ENCODE measurements at places on chromosomes 6 and 20.

DNA sequence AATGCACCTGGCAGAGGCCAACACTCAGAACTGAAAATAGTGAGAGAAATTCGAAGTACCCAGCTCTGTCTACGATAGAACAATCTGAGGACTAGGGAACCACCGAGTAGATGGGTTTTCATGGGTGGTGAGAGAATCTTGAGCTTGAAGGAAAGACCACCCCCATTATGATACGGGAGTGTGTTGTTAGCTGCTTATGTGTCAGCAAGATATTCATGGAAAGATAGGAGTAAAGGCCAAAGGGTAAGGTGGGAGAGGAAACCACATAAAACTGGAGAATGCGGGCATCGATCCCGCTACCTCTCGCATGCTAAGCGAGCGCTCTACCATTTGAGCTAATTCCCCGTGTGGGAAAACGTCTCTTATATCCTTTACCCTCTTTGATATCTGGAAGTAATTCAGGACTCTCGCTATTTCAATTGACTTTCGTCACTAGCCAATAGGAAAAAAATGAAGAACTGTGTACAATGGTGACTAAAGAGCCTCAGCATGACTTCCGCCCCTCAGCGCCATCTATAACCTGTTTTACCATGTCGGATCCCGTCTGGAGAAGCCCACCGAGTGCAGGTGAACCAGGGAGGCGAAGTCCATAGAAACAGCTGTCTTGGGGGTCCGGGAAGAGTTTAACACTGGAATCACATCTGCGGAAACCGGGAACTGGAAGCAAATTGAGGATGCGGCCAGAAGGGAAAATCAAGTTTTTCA lies 25.0 kb upstream of the ABT1 start:
- DNase-seq = peak; percentile 78

DNA sequence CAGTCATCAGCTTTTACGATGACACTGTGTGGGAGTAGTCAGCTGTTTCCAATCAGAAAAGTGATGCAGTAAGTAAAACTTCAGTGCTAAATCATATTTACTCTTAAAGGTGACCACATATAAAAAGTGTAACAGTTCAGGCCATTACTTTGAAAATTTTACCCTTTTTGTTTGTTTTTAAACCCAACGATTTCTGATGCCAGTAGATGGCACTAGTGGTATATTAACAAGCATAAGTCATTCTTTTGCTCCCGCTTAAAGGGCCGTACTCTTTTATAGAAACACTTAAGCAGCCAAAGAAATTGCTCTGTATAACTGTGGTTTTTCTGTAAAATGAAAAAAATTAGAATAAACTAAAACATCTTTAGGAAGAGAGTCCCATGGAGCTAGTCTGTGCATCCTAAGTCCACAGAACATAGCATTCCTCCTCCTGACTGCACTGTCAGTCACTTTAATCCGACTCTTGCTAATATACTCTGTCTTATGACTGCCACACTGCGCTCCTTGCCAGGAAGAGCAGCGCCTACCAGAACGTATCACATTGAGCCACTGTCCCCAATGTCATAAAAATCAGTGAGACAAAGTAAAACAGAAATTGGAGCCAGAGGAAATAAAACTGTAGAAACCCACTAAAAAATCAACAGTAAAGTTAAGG lies 25.0 kb downstream of the HEBP2 start:
- peak; percentile 50 for DNase-seq

DNA sequence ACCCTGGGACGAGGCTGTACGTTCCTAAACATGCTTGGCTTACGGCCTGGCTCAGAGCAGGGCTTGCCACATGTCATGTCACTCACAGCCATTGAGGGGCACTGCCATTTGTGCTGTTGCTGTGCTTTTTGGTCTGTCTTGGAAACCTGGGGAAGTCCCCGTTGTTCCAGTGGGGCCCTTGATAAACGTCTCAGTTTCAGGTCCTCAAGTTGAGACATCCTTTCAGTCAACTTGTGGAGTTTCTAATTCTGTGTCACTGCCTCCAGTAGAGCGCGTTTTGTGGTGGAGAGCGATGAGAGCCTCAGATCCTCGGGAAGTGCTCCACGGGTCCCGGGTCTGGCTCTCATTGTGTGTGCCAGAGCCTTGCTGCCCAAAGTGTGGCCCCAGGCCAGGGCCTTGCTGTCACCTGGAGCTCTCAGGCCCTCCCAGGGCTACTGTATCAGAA lies 43.0 kb upstream of the CCR6 start:
- no peak for DNase-seq

DNA sequence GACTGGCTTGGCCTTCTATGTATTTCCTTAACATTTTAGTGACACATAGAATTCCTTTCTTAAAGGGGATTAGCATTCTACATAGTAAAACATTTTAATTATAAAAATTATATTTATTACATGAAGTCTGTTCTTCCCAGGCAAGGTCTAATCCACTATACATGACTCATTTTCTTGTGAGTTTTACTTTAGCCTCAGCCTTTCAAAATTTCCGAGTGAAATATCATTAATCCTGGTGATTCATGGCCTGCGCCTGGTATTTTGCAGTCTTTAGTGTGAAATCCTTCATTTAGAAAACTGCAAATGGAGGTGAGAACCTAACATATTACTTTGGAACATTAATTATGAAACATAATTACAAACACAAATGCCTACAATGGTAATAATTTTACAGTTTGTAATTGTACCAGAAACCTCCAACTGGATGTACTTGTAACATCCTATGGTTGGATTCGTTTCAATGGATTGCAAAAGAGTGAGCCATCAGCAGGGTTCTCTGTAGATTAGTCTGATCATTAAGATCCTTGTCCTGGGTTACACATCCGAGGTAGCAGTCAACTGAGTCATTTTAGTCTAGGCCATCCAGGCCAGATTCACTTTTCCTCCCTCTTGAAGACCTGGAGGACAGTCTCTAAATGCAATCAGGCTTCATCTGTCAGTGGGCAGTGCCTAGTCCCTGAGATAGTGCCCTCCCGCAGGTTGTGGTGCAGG lies 272.0 kb downstream of the PACRG start:
- DNase-seq = peak; percentile 87

DNA sequence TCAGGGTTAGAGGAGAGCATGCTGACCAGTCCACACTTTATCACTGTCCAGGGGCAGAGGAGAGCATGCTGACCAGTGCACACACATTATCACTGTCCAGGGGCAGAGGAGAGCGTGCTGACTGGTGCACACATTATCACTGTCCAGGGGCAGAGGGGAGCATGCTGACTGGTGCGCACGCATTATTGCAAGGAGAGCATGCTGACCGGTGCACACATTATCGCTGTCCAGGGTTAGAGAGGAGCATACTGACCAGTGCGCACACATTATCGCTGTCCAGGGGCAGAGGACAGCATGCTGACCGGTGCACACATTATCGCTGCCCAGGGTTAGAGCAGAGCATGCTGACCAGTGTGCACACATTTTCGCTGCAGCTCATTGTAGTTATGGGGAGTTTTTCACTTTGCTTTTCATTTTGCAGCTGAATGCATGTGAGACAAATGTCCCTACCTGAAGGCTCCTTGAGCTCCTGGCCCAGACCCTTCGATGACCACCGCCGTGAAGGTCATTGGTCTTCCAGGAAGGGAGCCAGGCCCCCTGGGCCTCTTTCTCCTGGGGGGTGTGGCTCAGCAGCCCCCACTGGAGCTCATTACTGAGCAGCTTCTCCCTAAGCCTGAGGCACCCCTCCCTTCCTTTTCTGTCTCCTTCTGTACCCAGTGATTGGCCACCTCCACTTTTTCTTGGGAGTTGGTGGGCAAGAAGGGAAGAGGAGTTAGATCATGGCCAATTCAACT lies 178.8 kb upstream of the AFDN start:
- no peak for DNase-seq

GRCh38 chr20:54356801-54357200 lies 118.6 kb upstream of the DOK5 start:
- peak; percentile 17 for DNase-seq

DNA sequence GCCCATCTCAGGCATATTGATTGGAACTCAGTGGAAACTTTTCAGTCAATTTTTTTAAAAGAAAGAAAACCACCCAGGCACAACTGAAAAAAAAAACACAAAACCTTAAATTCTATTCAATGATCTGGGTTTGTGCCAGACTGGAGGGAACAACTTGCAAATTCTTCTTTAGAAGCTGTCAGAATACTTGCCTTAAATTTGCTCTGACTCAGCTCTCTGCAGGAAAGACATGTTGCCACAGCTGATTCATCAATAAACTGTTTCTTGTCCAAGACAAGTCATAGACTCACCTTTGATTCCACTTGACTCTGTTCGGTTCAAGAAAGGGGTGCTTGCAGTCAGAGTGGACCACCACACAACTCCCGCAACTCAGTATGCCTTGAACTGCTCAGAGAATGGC lies 117.8 kb upstream of the F13A1 start:
- DNase-seq = no peak

- no peak for DNase-seq
Measured at GRCh38 chr6:5958921-5959320, 47.8 kb downstream of the NRN1 start.

- no peak for DNase-seq
Measured at GRCh38 chr6:143902827-143903226, 38.6 kb downstream of the ZC2HC1B start.

- no peak for DNase-seq
Measured at GRCh38 chr20:62244644-62245108, 6.4 kb downstream of the OSBPL2 start.

GRCh38 chr6:20575125-20575524 lies 40.9 kb downstream of the CDKAL1 start:
- DNase-seq = no peak

DNA sequence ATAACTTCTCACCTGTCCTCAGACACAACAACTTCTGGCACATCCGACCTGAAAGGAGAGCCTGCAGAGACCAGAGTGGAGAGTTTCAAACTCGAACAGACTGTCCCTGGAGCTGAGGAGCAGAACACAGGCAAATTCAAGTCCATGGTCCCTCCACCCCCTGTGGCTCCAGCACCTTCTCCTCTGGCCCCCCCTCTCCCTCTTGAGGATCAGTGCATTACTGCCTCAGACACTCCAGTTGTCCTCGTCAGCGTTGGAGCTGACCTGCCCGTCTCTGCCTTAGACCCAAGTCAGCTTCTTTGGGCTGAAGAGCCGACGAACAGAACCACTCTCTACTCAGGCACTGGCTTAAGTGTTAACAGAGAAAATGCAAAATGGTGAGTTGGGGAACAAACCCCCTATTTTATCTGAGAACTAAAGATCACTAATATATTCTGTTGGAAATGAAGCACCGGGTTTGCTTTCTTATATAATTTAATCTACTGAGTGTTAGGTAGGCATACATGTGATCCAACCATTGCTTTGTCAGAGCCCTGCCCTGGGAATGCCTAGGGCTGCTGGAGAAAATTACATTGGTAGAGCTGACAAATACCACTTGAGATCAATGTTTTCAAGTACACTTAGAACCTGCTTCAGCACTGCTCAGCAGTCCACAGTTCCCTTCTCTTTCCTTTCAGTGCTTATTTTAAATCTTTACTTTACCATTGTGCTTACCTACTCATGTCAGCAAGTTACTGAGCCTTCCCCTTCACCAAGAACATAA lies 77.5 kb upstream of the LTV1 start:
- no peak for DNase-seq

DNA sequence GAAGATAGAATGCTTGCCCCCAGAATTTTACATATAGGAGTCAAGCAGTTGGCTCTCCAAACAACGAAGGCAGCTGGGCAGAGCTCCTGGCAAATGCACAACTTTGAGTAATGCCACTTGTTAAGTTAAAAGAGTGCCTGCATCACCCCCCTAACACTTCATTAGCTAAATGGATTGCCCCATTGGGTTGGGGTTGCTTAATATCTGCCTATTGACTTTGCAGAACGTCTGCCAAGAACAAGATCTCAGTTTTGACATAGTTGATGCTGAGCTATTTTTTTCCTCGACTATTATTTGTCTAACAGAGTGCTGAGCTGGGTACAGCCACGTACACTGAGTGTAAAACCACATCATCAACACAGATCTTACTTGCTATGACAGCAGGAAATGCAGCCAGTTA lies 12.1 kb downstream of the ANKRD60 start:
- peak; percentile 40 for DNase-seq

- DNase-seq = no peak
Measured at GRCh38 chr20:11791835-11792567, 125.7 kb upstream of the BTBD3 start.

DNA sequence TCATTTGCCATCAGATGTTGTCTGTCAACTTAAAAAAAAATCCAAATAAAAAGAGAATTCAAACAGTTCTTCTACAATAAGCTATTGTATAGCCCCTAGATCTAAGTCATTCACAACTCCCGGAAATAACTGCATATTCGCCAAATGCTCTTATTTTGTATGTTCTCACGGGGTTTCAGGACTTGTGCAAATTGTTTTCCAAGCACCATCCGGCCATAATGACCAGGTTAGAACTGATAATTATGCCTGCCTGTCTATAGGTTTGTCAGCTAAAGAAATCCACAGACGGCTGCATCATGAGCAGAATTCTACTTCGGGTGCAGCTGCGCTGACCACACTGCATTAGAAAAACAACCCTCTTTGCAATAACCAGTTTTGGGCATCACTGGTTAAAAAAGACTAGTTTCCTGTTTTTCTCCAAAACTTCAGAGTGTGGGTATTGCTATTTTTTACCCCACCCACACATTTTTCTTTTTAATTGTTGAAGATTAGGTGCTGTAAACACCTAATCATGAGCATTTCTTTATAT lies 87.7 kb downstream of the HIVEP2 start:
- DNase-seq = no peak

DNA sequence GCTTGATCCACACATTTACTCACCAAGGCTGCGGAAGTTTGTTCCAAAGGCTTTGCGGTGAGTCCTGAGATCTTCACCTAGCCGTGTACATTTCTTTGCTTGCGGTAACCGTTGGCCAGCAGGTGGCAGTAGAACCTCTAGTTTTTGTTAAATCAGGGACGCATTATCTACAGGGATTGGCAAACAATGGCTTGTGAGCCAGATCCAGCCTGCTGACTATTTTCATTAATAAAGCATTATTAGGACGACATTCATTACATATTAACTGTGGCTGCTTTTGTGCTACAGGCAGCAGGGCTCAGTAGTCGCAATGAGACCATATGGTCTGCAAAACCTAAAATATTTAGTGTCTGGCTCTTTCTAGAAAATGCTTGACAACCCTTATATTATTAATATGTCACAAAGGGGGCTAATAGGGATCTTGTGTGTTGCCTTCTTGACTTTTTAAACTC lies 174.1 kb downstream of the DOK5 start:
- peak; percentile 86 for DNase-seq

- DNase-seq = no peak
Measured at GRCh38 chr6:29831776-29832175, 4.2 kb downstream of the HLA-G start.

GRCh38 chr20:11051136-11051535 lies 377.3 kb upstream of the JAG1 start:
- DNase-seq = no peak

DNA sequence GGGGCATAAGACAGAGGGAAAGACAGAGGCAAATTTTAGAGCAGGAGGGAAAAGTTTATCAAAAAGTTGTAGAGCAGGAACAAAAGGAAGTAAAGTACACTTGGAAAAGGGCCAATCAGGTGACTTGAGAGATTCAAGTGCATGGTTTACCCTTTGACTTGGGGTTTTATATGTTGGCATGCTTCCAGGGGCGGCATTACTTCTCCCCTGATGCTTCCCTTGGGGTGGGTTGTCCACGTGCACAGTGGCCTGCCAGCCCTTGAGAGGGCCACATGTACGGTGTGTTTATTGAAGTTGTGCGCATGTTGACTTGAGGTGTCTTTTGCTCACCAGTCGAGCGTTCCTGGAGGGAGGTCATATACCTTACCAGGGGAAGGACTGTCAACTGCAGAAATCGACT lies 259.5 kb upstream of the JARID2 start:
- DNase-seq = no peak

- no peak for DNase-seq
Measured at GRCh38 chr6:76612954-76613353, 540.5 kb upstream of the IMPG1 start.

GRCh38 chr20:40080041-40080652 lies 608.9 kb downstream of the MAFB start:
- DNase-seq = no peak

GRCh38 chr6:132750455-132751248 lies 7.1 kb downstream of the VNN2 start:
- no peak for DNase-seq
